ENCODE measurements at places on chromosomes 16 and 17. TPM values are rescaled to one million over a fixed set of nuclear protein-coding genes. Genes with fewer than 3 reads are reported as not detected.

The BRICD5 gene
- under 0.01 TPM for total RNA-seq

The RSL1D1 gene
- 90.8 TPM for total RNA-seq

The GPR179 gene
- total RNA-seq = not detected

The KRT20 gene
- not detected for total RNA-seq

The KRT32 gene
- total RNA-seq = 0.18 TPM

The CRYBA1 gene
- not detected for total RNA-seq

The SOST gene
- total RNA-seq = not detected

The TAT gene
- total RNA-seq = not detected

The CDH16 gene
- not detected for total RNA-seq

The CPNE7 gene
- 24.5 TPM for total RNA-seq

The KRTAP2-3 gene
- total RNA-seq = 0.89 TPM

The PRSS53 gene
- total RNA-seq = under 0.01 TPM

The DYNLRB2 gene
- total RNA-seq = not detected

The C17orf75 gene
- 18.7 TPM for total RNA-seq

The FBXO39 gene
- total RNA-seq = 1.9 TPM

The MYO15B gene
- total RNA-seq = 0.18 TPM

The ADAD2 gene
- total RNA-seq = not detected

The EVPLL gene
- not detected for total RNA-seq

The SULT1A2 gene
- total RNA-seq = 0.58 TPM

The TSPAN10 gene
- total RNA-seq = 2.0 TPM

The FBXL16 gene
- total RNA-seq = 0.53 TPM

The LSM12 gene
- total RNA-seq = 50.2 TPM

The SNAI3 gene
- total RNA-seq = not detected

The GJC1 gene
- total RNA-seq = 24.3 TPM

All from myometrial cell (primary cell).